Fibroblast of skin of right quadriceps (primary cell): ENCODE measurements at places on chromosomes 5 and 9.

DNA sequence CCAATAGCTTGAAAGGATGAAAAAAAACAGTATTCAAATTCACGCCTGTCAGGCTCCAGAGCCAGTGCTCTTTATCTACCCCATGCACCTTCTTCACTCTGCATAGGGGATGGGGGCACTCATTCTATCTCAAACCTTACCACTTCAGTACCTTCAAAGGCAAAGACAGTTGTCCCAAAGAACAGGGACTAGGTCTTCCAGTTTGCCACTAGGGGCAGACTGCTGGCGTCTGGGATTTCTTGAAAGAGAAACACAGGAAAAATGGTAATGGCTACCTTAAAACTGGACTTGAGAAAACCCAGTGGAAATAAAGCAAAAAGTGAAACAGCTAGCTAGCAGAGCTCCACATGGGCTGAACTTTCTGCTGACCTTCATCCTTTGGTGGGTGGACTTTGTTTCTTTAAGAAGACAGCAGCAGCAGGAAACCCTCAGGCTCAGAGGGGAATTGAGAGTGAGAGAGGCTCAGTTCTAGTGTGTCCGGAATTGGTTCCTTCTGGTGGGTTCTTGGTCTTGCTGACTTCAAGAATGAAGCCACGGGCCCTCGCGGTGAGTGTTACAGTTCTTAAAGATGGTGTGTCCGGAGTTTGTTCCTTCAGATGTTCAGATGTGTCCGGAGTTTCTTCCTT is 41.0 kb upstream of the SLC36A1 start:
- DNase-seq: no peak

- DNase-seq: no peak
Measured at GRCh38 chr9:72134801-72135200, 14.4 kb upstream of the GDA start.

DNA sequence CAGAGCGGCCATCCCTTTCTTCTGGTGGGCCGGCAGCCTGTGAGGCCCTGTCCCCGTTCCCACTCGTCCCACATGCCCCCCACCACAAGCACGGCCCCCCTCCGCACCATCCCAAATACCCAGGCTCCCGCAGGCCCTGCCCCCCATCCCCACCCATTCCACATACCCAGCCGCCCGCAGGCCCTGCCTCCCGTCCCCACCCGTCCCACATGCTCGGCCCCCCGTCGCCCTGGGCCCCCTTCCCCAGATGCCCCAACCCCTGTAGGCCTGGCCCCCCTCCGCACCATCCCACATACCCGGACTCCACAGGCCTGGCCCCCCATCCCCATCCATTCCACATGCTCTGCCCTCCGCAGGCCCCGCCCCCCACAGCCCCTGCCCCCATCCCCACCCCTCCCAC is 11.5 kb downstream of the SLC6A19 start:
- DNase-seq: no peak

- DNase-seq: no peak
Measured at GRCh38 chr9:99954819-99955218, 48.4 kb downstream of the STX17 start.

- peak; percentile 54 for DNase-seq
Measured at GRCh38 chr9:125747053-125747764, at the start of gene PBX3. PBX3 (plus strand) TSS chr9:125747373.

GRCh38 chr9:129401623-129402370 is 219.1 kb downstream of the C9orf50 start:
- peak; percentile 62 for DNase-seq

DNA sequence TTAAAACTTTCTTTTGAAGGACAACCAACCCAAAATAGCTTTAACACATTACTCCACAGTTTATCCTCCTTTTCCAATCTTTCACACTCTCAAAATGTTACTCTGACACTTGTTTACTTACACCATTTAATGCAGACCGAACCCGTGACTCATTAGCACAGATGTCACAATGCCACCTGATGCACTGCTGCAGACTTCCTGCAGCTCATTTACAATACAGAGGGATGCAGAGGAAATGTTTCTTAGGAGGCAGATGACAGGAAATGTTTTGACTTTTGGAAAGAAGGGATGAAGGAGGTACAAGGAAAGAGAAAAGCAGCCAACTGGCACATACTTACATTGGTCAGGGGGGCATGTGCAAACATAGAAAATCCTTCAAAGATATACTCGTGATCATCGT is 39.0 kb downstream of the DROSHA start:
- DNase-seq: no peak

GRCh38 chr9:69376651-69377050 is 51.6 kb downstream of the ENTREP1 start:
- peak; percentile 94 for DNase-seq

DNA sequence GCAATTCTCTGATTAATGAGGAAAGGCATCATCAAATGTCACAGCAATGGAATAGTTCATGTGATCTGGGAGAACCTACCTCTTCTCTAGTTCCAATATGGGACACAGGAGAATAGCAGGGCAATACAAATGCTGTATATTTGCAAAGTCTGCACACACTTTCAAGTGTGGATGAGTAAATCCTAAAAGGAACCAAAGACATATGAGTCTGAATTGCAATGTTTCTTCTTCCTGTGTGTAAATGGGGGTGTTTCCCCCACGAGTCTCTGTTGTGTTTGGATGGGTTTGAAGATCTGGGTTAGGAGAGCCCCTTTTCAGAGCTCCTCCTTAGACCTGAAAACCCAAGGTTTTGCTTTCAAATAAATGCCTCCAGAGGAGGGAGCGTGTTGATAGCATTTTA is 26.9 kb downstream of the SLC46A2 start:
- DNase-seq: no peak

DNA sequence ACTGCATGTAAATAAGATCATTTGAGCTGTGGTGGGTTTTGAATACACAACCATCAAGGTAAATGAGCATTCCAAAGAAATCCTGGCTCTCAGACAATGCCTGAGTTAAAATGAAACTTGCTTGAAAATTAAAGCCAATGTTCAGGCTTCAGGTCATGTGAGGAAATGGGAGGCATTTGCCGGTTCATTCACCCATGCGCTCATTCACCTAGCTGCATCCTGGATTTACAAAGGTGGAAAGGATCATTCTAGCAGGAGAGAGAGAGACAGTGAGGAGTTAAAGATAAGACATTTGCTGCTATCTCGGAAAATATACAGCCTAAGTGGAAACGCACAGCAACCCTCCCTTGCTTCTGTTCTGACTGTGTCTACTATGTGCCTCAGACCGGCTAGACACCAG is 143.8 kb upstream of the KLF4 start:
- no peak for DNase-seq

GRCh38 chr9:112378328-112379176 is 1.4 kb upstream of the HSDL2 start:
- no peak for DNase-seq

- DNase-seq: peak; percentile 80
Measured at GRCh38 chr5:133993185-133993936, 11.4 kb downstream of the VDAC1 start.

DNA sequence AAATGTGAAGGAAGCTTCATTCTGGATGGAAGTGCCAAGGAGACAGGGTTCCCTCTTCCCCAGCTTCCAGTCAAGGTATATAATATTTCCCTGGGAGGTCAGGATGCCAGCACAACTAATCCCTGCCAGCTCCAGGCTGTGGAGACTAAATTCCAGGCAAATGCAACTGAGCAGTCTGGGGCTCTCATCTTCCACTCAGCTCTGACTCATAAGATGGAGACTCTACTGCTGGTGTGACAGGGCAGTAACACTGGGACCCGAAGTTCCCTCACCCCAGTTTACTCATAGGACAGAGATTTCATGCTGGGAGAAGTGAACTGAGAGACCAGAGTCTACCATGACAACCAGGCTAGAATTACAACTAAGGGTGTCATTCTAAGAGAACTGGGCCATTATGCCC is 235.4 kb downstream of the FSTL4 start:
- no peak for DNase-seq

DNA sequence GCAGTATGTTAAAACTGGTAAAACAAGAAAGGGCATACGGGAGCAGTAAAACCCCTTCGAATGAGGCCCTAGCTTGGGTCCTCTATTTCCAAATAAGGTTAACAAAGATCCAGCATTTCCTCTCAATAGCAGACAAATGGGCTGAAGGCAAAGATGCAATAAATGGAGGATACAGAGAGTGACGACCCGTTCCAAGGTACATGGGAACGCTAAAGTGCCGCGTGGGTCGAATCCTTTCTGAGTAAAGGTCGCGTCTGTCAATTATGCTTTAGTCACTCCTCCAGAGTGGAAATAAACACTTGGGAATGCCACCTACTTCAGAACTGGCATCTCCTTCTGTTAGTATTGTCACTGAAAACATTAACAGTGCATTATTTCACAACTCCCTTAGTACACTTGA is 24.7 kb downstream of the ARL15 start:
- DNase-seq: no peak

DNA sequence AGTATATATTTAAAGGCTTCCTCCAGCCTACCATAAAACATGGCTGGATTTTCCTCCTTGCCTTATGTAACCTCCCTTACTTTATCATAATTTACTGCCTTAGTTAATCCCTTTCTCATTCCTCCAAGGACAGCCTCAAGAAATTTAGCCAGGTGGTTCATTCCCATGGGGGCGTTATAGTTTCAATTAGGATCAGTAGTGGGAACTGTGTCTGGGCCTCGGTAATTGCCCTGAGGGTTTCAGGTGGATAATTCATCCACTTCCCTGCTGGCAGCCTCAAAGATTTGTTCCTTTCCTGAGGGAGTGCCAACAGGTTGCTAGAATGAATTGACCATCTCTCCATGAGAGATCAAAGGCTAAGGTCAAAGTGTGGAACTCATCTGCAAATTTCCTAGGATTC is 4.3 kb upstream of the GM2A start:
- no peak for DNase-seq

DNA sequence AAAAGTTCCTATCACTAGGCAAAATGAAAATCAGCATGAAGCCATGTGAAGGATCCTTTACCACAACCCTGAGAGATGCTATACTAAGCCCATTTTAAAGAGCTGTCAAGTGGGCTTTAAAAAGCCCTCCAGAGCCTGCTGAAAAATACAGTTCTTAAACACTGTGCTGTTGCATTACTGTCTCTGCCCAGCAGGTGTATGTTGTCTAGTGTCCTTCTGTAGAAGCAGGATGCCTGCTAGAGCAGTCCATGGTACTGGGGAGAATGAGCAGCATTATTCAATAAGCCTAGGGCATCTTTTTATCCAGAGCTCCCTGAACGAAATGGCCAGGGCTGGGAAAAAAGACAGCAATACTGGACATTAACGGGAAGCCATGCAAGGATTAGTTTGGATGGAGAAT is 126.2 kb upstream of the PLCXD3 start:
- DNase-seq: no peak

- DNase-seq: no peak
Measured at GRCh38 chr9:124793015-124793541, 16.1 kb downstream of the OLFML2A start.

GRCh38 chr9:106693558-106693957 is 169.4 kb upstream of the ZNF462 start:
- no peak for DNase-seq

DNA sequence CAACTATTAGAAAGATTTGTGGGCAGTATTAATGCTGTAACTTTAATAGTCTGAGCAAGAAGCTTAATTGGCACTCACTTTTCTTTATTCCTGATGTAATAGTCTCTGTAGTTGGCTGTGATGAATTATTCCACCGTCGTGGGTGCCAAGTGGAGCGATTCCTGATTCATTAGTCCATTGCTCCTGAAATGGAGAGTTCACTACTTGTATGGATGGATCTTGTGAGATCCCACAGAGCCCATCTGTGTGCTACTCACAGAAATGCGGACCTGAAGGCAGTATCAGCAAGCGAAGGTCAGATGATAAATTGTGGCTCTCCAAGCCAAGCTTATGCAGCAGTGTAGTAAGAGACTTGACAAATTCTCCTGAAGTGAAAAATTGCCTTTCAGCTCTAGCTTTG is 212.2 kb downstream of the CHSY3 start:
- DNase-seq: no peak

DNA sequence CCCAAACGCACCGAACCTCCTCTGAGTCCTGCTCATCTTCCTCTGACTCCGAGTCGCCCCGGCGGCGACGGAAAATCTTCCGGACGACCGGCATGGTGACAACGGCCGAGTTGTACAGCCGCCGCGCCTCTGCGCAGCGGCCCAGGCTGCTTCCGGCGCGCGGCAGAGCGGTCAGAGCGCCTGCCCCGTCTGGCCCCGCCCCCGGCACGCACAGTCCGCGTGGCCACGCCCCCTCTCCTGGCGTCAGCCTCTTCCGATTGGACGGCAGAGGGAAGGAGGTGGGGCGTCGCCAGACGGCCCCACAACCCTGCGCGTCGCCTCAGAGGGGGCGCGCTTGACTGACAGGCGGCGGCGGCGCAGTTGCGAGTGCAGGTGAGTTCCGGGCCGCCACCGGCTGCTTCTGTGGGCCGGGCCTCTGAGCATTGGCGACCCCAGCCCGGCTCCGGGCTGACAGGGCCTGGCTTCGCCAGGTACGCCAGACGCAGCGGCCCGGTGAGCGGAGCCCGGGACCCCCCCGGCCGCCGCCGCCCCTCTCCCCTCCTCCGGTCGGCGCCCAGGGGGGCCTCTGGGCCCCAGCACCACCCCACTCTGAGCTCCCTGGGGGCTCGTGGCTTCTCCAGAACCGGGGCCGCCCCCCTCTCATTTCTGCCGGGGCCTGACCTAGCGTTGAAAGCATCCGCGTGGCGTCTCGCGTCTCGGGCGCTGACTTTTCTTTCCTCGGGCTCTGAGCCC is at the start of the genes C9orf78 and USP20:
C9orf78 (minus strand) TSS at position 148 of the 732 bp plus-strand sequence; CDS start at position 94, 54 bp downstream.
USP20 (plus strand) TSS at position 331 of the 732 bp plus-strand sequence. CDS start 17,098 bp downstream, outside the sequence.
- DNase-seq: peak; percentile 92

DNA sequence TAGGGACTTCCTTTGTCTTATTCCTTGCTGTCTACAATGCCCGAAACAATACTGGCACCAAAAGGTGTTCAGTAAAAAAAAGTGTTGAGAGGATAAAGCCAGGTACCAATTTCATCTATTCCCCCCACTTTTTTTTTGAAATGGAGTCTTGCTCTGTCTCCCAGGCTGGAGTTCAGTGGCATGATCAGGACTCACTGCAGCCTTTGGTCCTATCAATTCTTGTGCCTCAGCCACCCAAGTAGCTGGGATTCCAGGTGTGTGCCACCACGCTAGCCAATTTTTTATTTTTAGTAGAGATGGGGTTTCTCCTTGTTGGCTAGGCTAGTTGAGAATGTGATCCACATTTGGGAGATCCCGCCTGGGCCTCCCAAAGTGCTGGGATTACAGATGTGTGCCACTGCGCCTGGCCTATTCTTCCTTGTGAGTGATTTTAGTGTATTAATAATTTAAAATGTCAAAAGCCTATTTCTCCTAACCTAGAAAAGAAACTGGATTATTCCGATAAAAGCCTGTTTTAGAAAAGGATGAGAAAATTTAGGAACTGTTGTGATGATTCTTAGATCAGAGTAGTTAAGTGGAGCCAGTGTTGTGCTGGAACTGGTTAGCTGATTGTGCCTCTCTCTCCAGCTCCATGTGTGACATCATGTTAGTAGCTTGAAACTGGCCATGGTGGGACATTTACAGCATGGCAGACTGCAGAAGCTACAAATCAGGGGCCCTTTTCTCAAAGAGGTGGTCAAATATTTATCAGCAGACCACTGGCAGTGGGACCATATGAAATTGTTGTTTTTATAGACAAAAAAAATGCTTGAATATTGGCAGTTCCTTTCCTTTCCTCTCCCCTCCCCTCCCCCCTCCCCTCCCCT is 14.3 kb downstream of the CDC42SE2 start:
- no peak for DNase-seq

GRCh38 chr9:36320466-36320865 is 62.2 kb upstream of the GNE start:
- DNase-seq: no peak
